Eye (tissue), 1 donor: ENCODE measurements at places on chromosomes 6 and 20.

DNA sequence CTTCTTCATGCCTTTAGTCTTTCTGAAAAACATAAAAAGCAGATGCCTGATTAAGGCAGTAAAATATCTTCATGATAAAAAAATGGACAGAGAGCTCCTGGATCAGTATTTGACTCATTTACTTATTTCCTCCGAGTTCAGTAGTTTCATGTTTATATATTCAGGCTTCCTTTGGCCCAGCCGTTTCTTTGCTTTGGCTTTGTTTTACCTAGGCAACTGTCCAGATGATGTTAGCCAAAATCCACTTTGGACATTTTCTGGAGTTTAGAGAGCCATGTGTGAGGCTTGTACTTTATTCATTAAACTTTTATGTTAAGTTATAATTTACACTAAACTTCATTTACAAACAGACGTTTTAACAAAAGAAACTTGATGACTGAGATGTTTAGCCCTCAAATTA is 307.1 kb upstream of the RSPO3 start:
- peak; percentile 42 for DNase-seq

DNA sequence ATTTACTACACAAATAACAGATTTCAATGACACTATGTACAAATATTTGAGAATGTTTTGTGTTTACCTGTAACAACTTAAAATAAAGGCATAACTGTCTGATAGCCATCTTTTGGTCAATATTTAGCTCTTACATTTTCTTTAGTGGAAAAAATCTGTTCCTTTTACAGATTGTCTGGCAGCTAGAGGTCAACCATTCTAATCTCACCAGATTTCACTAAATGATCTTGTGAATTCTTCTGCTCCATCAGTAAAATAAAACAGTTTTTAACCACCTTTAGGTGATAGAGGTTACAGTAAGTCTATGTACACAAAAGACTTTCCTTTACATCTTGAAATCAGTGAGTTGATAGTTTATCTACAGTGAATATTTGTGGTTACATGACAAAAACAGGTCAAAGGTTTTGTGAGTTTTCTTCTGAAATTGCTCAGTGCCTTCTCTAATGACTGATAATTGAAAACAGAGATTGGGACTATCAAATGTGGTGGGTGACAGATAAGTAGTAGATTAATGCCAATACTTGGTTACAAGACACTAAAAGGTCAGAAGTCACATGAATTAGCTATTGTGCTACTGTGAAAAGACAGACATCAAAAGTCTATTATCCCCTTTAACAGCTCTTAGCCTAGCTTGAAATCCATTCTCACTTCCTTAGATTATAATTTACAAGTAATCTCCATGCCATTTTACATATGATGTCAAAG is 47.4 kb downstream of the BMP5 start:
- no peak for DNase-seq

GRCh38 chr6:97524811-97525210 is 241.8 kb upstream of the MMS22L start:
- peak; percentile 66 for DNase-seq

- DNase-seq = peak; percentile 49
These were observed 4.1 kb downstream of the MAP1LC3A start for GRCh38 chr20:34562641-34563040.

DNA sequence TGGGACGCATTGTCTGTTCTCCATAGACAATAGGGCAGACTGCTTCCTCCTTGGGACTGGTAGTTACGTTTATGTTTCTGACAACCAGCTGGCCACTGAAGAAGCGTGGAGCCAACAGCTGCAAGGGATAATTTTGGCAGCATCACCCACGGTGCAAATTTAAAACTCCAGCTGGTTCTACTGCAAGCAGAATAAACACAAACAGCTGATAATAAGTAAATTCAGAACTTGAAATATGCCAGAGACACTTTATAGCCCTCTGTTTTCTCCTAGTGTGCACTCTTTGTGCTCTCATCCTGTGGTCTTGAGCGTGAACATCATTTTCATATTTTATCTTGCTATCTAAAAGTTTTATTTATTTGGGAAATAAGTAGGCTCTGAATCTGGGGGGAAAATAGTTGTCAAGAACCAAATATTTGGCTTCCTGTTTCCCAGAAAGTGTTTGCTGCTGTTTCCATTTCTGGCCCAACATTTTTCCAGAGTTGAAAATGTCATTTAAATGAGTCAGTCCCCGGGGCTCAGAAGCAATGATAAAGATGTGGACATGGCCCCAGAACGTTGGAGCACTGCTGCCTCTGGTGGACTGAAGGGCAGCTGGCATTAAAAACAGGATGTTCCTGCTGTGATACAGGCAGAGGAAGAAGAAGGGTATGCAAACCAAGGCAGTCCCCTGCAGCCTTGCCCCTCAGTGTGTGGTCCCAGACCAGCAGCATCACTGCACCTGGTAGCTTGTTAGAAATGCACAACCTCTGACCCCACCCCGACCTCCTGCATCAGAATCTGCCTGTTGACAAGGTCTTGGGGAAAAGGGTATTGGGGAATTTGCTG is 12.5 kb upstream of the THBD start:
- peak; percentile 56 for DNase-seq

GRCh38 chr20:57025666-57026224 is 240.7 kb downstream of the BMP7 start:
- no peak for DNase-seq

GRCh38 chr6:36867471-36868224 is 7.0 kb downstream of the PPIL1 start:
- no peak for DNase-seq

- DNase-seq = no peak
These were observed 35.3 kb upstream of the EZR start for GRCh38 chr6:158854214-158855101.

- DNase-seq = no peak
These were observed 555.9 kb downstream of the C6orf118 start for GRCh38 chr6:164753517-164753916.

- DNase-seq = no peak
These were observed 64.9 kb downstream of the CPNE5 start for GRCh38 chr6:36774331-36774730.

GRCh38 chr20:50545126-50545525 is 34.9 kb downstream of the PTPN1 start:
- DNase-seq = no peak

DNA sequence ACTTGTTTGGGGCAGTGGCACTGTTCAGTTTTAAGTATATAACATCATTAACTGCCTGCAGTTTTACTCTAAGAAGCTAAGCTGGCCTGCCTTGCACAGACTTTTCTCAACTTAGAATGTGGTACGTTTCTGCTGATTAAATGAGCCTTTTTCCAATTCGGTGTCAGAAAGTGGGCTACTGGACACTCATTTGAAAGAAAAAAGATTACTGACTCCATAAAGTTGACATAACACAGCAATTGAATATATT is 2.1 kb downstream of the ZMYND8 start:
- DNase-seq = peak; percentile 38

DNA sequence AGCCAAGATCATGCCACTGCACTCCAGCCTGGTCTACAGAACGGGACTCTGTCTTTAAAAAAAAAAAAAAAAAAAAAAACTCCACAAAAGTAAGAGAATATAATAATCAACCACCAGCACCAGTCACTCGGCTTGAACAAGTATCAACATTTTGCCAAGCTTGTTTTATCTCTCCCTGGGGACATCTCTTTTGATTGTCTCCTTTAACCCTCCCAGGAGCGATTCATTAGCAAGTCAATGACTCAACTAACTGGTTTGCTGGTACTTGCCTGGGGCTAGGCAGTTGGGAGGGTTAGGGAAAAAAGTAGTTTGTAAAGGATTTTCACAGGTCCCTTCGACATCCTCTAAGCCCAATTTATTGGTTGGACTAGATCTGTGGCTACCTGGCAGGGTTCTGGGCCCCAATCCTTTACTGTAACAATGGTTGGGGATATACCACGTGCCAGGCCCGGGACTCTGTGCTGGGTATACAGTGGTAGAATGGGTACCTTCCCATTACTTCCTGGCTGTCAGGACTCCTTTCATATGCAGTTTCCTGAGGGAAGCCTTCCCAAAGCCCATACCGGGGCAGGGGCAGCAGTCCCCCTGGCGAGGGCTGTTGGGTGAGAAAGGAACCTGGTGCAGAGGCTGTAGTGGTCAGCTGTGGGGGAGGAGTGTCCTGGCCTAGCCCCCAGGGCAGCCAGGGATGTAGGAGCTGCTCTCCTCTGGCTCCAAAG is 12.2 kb downstream of the TGIF2 start:
- no peak for DNase-seq

GRCh38 chr20:17169585-17170136 is 57.2 kb upstream of the PCSK2 start:
- DNase-seq = peak; percentile 45

GRCh38 chr6:110996691-110997090 is 14.9 kb downstream of the RPF2 start:
- no peak for DNase-seq

GRCh38 chr6:101079696-101080270 is 198.7 kb upstream of the ASCC3 start:
- no peak for DNase-seq

GRCh38 chr6:123804014-123804786 is 535 bp downstream of the NKAIN2 start:
- peak; percentile 85 for DNase-seq

DNA sequence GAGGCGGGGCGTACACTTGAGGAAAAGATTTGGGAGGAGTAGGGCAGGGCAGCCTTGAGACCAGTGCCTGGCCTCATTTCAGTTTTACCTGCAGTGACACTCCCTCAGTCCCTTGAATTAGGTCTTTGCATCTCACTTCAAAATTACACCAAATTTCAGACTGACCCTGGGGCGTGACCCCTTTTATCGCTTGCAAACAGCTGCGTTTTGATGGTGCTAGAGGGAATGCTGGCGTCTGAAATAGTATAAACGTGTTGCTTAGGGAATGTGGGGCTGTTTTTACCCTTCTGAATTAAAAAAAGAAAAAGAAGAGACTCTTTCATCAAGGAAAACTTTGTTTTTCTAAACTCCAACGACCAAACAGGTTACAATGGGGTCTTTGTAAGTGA is 21.0 kb downstream of the COL9A1 start:
- no peak for DNase-seq

- DNase-seq = no peak
These were observed 78.0 kb upstream of the ELOVL5 start for GRCh38 chr6:53426667-53427270.

GRCh38 chr6:23873161-23873560 is 252.9 kb upstream of the NRSN1 start:
- no peak for DNase-seq

DNA sequence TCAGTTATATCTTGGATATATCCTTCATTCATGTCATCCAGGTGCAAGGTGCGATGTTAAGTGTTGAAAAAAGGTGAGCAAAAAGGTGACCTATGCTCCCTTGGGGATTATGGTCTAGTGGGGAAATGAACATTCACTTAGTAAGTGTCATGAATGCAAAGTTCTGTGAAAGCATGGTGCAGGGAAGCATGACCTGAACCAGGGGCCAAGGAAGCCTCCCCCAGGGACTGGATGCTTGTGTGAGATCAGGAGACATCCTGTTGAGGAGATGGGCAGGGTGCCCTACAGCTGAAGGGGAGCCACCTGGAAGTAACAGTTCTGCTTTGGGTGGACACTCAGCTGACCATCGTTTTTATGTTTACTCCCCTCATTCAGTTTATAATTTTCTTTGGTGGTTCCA is 179.5 kb downstream of the SYNDIG1 start:
- no peak for DNase-seq

DNA sequence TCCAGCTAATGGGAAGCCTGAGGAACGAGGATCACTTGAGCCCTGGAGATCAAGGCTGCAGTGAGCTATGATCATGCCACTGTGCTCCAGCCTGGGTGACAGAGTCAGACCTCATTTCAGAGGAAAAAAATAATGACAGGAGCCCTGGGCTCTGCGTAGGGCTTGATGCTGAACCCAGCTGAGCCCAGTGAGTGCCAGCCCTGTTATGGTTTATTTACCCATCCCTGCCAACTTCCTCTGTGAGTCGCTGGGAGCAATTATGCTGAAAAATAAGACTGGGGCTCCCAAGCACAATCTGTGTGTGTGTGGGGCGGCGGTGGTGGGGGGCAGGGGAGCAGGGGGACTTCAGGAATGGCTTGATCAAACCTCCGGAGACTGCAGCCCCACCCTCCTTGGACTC is 75.9 kb upstream of the PMEPA1 start:
- DNase-seq = no peak

DNA sequence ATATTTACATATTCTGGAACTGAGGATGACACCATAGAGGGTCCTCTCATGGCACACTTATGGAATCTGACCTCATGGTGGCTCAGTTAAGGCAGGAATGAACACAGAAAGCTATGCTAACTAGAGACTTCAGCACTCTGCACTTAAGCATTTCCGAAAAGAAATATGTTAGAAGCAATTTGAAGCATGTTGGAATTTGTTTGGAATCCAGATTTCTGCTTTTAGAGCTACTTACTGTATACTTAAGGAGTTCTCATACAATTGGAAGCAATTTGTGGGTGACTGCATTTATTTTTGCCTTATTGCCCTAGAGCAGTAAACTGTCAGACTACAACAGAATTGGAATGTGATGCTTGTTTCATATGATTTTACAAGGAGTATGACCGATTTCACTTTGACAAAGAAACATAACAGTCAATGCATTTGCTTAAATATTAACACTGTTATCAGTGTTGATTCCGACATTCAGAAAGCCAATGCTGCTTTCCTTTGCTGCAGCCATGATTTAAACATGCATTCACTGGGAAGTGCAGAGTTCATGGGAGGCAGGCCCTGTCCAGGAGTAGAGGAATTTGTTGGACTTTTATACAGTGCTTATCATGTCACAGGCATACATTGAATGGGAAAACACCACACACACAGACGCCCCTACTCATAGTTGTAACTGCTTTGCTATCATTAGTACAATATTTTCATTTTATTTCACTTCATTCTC is 244.4 kb downstream of the SAMD5 start:
- no peak for DNase-seq

DNA sequence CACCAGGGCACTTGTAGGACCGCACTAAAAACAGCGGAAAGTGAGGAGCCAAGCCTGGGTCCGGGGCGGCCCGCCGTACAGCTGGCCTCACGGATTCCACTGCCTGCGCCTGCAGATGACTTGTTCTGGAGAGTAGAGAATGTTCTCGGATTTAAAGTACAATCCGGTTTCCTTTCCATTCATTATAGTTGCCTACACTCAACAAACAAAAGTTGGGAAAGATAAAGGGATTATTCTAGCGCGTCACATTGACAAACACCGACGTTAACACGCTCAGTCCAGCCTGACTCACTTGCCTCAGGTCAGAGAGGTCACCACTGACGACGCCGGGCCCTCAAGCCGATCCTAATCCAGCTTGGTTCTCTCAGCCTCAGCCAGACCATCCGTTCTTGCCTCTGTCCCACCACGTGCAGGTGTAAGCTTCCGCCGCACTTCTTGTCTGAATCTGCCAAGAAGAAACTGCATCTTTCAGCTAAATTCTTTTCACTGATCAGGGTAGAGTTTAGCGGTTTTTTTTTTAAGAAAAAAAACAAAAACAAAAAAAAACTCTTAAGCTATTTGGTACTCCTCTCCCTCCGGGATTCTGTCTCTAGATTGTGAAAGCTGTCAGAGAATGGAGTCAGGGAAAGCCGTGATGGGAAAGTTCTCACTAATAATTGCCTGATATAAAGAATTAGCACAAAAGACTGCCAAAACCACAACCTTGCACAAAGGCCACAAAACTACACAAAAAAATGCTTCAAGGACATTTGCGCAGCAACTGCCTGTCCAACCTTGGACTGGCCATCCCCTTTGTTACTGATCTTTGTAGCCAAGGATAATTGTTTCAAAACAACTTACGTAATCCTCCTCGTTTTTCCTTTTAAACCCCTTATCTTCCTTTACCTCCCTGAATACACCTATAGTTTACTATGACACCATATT is 1.1 kb upstream of the PHF10 start:
- DNase-seq = peak; percentile 89

- DNase-seq = no peak
These were observed 32.1 kb downstream of the PREX1 start for GRCh38 chr20:48795732-48796131.

GRCh38 chr6:53793318-53794136 is 1.3 kb upstream of the LRRC1 start:
- DNase-seq = peak; percentile 90
